PC-9 (cell line): ENCODE measurements at places on chromosomes 3 and 15.

GRCh38 chr15:73777741-73778140, 24.6 kb upstream of the INSYN1 start:
- H3K4me1 ChIP-seq, result no peaks in the 10 kb centered on the region
- H3K27ac ChIP-seq, result no peak overlapping the region
- H3K27me3 ChIP-seq, result peaks cover 11% of the 10 kb centered on the region
- H3K4me3 ChIP-seq, result no peak overlapping the region
- no peak for DNase-seq

DNA sequence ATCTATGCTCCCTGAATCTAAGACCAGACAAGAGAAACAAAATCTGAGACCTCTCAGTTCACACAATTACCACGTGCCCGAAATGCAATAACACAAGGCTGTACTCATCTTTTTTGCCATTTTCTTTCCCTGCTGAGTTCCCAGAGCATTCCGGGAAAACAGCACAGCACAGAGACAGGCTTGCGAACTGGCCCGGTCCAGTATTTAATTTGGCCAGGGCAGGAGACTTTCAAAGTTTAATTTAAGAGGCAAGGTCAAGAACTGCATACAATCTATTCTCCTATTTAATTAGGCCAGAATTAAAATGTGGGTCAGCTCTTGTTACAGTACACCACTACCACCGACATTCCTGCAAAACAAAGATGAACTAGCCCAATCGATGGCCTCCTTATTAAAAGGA, 87.5 kb upstream of the SNRPA1 start:
- H3K27ac ChIP-seq, result no peak overlapping the region
- H3K4me1 ChIP-seq, result no peaks in the 10 kb centered on the region
- H3K27me3 ChIP-seq, result no peaks in the 10 kb centered on the region

GRCh38 chr3:190197346-190197763, 76.7 kb upstream of the P3H2 start:
- no peaks in the 10 kb centered on the region for H3K36me3 ChIP-seq
- H3K27ac ChIP-seq, result no peak overlapping the region
- no peaks in the 10 kb centered on the region for H3K27me3 ChIP-seq
- DNase-seq, result no peak
- H3K4me1 ChIP-seq, result no peaks in the 10 kb centered on the region; the same call in 1 of the 2 replicates

DNA sequence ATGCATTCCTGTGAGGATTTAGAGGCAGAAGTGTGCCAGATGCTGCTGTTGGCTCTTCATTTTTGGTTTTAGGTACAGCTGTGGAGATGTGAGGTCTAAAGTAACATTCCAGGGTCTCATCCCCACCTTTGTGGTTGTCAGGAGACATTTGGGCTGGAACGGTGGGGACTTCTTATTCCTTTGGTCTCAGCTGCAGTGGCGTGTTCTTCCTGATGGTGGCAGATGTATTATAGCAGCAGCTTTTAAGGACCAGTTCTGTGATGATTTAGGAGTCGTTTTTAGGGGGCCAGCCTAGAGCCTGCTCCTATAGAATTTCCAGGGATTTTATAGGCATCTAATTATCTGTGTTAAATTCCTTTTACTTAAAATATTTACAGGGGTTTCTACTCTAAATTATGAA, 221.0 kb upstream of the EOMES start:
- H3K36me3 ChIP-seq, result no peaks in the 10 kb centered on the region
- DNase-seq, result no peak
- no peaks in the 10 kb centered on the region for H3K27me3 ChIP-seq
- no peaks in the 10 kb centered on the region for H3K4me1 ChIP-seq

DNA sequence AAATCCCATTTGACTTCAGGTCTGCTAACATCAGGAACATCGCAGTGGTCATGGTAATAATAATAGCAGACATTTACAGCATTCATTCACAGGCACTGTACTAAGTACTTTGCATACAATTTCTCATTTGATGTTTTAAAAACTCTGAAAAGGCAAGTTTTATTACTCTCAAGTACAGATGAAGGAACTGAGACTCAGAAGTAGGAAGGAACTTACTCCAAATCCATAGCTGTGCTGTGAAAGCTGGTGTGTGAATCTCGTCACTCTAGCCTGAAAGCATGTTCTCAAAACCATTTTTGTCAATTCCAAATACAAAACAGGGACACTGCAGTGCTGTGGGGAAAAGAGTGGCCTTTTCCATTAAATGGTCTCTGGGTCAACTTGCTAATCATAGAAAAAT, 179.9 kb downstream of the FAM43A start:
- no peak for DNase-seq
- no peak overlapping the region for H3K4me3 ChIP-seq
- no peaks in the 10 kb centered on the region for H3K36me3 ChIP-seq

- no peak overlapping the region for H3K4me3 ChIP-seq
- no peak for DNase-seq
- peaks cover 22% of the 10 kb centered on the region for H3K4me1 ChIP-seq
- no peaks in the 10 kb centered on the region; the same call in 1 of the 2 replicates for H3K36me3 ChIP-seq
- H3K27me3 ChIP-seq, result no peaks in the 10 kb centered on the region
Observed at GRCh38 chr3:187207062-187207461, 9.8 kb downstream of the RTP1 start.

GRCh38 chr3:126718561-126719445, 14.8 kb downstream of the CHCHD6 start:
- H3K27ac ChIP-seq, result no peak overlapping the region
- H3K4me3 ChIP-seq, result no peak overlapping the region

- no peaks in the 10 kb centered on the region for H3K4me1 ChIP-seq
- H3K36me3 ChIP-seq, result no peaks in the 10 kb centered on the region
- no peak overlapping the region for H3K4me3 ChIP-seq
- no peak for DNase-seq
- no peaks in the 10 kb centered on the region for H3K27me3 ChIP-seq
Observed at GRCh38 chr15:62873203-62873602, 169.3 kb upstream of the TPM1 start.

DNA sequence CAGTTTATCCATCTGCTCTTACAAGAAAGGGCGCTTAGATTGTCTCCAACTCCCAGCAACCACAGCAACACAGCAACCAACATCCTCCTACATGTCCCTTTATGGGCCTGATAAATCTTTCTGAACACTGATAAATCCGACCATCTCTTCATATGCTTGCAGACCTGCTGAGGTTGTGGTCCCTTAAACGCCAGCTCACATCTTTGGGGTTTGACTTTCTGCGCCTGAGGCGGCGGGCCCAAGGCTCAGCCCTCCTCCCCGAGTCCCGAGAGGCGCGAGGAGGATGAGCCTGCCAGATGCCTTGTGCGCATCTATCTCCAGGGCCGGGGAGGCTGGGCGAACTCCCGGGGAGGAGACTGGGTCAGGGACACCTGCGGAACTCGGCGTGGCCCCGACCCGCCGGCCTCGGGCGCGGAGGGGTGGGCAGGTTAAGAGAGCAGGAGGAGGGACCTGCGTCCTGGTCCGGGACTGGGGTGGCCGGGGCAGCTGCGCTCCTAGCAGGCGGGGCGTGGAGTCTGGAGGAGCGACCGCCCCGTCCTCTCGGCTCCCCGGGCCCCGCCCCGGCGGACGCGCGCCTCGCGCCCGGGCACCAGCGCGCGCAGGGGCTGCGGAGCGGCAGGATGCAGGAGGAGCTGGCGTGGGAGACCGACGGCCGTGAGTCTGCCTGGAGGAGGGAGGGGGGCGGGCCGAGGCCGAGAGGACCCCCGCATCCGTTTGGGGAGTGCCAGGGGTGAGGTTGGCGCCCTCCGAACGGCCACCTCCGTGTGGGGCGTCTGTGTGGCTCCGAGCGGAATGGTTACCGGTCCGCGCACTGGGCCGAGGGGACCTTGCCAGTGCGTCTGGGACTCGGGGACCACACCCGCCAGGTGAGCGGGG, at the start of gene ANKDD1A:
TSS of gene ANKDD1A (plus strand) at position 592 of the 876 bp plus-strand sequence. CDS start at position 621, 29 bp downstream.
- H3K4me3 ChIP-seq, result peak within 1 kb of the TSS; percentile 63
- no peak within 1 kb of the TSS for H3K27ac ChIP-seq
- H3K4me1 ChIP-seq, result no peaks in the 10 kb centered on the region
- no peaks in the 10 kb centered on the region for H3K27me3 ChIP-seq

DNA sequence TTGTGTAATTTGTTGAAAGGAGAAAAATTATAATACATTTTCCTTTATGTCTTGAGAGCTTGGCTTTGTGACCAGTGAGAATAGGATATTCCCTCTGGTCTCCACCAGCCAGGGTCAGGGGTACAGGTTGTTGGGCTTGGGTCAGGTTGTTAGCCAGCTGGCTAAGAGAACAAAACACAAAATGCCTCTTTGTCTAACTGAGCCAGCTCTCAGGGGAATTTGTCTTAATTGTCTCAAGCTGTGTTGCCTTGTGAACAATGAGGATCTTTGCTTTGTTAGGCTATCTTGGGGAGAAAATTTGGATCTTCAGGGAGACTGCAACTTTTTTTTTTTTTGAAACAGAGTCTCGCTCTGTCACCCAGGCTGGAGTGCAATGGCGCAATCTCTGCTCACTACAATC, 17.7 kb upstream of the GK5 start:
- H3K27ac ChIP-seq, result no peak overlapping the region
- DNase-seq, result no peak
- H3K4me3 ChIP-seq, result no peak overlapping the region
- H3K4me1 ChIP-seq, result no peaks in the 10 kb centered on the region

- no peaks in the 10 kb centered on the region; the same call in 1 of the 2 replicates for H3K27me3 ChIP-seq
- no peak overlapping the region for H3K4me3 ChIP-seq
- no peak overlapping the region for H3K27ac ChIP-seq
- no peaks in the 10 kb centered on the region for H3K4me1 ChIP-seq
Observed at GRCh38 chr15:65330934-65331645, 26.6 kb downstream of the RNU5B-1 start.

- H3K4me3 ChIP-seq, result no peak overlapping the region
- no peak overlapping the region for H3K27ac ChIP-seq
- no peaks in the 10 kb centered on the region for H3K27me3 ChIP-seq
- H3K36me3 ChIP-seq, result peaks cover 4% of the 10 kb centered on the region; the same call in 1 of the 2 replicates
Observed at GRCh38 chr15:82128401-82129148, 82.8 kb upstream of the MEX3B start.

DNA sequence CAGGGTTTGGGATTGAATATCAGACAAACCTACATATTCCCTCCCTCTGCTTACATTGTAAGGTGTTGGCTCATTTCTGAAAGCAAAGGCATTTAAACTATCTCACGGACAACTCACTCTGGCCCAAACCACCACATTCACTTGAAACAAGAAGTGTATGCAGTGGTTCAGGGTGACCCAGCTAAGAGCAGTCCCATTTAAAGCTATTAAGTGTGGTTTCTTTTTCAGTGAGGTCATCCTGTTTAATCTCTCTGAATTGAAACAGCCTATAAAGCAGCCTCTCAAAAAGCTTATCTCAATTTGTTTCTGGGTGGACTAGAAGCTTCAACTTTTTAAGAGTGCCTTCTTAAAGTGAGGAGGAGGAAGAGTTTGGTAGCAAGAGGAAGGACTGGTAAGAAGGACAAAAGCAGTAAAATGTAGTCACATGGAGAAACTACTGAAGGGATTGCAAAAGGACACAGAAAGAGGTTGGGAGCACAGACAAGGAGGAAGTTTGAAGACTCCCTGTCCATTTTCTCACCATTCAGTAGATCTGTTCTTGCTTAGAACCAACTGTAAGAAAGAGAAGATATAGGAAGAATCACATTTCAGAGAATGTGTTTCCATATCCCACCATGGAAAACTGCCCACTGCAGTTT, 151.6 kb downstream of the TMCO5A start:
- H3K27me3 ChIP-seq, result no peaks in the 10 kb centered on the region
- H3K27ac ChIP-seq, result no peak overlapping the region
- no peak for DNase-seq
- no peak overlapping the region for H3K4me3 ChIP-seq

DNA sequence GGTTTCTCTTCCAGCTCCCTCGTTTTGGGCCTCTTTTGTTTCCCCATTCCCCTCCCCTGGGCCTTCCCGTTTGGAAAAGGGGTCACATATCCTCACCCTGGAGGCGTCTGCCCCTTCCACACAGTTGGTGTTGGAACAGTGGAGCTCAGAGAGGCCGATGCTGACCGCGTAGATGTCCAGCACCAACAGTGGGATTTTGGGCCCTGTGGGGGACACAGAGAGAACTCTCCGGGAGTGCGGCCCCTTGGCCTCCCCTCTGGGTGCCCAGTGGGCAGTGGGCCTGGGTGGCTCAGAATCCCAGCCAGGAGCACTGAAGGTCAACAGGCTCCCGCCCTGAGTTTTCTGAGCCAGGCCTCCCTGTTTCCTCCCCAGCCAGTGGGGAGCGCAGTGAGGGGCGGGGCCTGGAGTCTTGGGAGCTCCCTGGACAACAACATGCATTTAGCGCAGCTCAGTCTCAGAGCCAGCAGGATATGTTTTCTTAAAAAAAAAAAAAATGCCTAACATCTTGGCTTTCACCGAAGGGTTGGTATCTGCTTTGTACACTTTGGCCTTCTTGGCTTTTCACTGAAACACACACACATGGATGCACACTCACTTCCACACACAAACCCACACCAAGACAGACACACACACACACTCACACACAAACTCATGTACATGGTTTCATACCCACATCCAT, 670 bp upstream of the ISLR start:
- H3K36me3 ChIP-seq, result no peaks in the 10 kb centered on the region
- H3K4me1 ChIP-seq, result peaks cover 15% of the 10 kb centered on the region
- no peak overlapping the region for H3K4me3 ChIP-seq
- no peaks in the 10 kb centered on the region for H3K27me3 ChIP-seq

DNA sequence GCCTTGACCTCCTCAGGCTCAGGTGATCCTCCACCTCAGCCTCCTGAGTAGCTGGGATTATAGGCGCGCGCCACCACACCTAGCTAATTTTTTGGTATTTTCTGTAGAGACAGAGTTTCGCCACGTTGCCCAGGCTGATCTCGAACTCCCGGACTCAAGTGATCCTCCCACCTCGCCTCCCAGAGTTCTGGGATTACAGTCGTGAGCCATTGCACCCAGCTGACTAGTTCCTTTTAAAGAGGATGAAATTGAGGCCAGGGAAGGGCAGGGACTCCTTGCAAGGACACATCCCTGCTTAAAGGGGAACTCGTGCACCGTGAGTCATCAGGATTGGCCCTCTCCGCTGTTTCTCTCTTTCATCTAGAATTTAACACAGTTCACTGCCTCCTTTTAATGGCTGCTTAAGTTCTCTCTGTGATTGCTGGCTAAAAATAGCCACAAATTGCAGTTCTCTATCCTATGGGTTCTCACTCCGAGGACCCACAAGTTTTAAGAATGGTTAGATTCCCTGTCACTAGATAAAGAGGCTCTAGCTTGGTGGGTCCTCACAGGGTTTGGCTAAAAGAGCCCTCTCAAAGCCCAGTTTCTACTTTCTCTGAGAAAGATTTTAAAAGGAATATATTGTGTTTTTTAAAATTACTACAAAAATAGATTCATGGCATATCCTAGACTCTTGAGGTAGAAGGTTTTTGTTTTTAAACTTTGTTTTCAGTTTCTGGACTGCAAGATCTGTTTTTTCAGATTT, 1.4 kb downstream of the CRTAP start:
- H3K27ac ChIP-seq, result peak overlapping the region; percentile 72
- peak; percentile 74 for DNase-seq
- H3K36me3 ChIP-seq, result no peaks in the 10 kb centered on the region
- H3K4me1 ChIP-seq, result 0 out of 2 replicates have a peak, but pooled peaks cover 7% of the 10 kb centered on the region

DNA sequence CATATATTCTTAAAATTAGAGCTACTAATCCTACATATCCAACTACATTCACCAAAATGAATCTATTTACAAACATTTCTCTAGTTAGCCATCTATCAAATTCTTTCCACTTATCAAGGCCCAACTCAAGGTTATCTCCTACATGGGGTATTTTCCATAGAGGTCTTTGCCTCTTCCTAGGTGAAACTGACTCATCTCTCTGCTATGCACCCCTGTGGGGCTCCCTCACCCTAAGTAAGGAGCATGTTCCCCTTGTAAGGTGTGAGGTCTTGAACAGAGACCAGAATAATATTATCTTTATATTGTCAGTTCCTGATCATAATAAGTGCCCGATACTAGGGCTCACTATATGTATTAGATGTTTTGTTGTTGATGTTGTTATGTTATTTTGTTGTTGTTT, 74.6 kb upstream of the TSC22D2 start:
- no peak overlapping the region for H3K4me3 ChIP-seq
- peaks cover 10% of the 10 kb centered on the region for H3K4me1 ChIP-seq
- DNase-seq, result peak; percentile 45
- no peaks in the 10 kb centered on the region for H3K27me3 ChIP-seq
- no peaks in the 10 kb centered on the region for H3K36me3 ChIP-seq
